ENCODE measurements at places on chromosomes 2 and 18. TPM values are rescaled to one million over a fixed set of nuclear protein-coding genes. Genes with fewer than 3 reads are reported as not detected.

The TOGARAM2 gene
- total RNA-seq, result 1.0 TPM

DNA sequence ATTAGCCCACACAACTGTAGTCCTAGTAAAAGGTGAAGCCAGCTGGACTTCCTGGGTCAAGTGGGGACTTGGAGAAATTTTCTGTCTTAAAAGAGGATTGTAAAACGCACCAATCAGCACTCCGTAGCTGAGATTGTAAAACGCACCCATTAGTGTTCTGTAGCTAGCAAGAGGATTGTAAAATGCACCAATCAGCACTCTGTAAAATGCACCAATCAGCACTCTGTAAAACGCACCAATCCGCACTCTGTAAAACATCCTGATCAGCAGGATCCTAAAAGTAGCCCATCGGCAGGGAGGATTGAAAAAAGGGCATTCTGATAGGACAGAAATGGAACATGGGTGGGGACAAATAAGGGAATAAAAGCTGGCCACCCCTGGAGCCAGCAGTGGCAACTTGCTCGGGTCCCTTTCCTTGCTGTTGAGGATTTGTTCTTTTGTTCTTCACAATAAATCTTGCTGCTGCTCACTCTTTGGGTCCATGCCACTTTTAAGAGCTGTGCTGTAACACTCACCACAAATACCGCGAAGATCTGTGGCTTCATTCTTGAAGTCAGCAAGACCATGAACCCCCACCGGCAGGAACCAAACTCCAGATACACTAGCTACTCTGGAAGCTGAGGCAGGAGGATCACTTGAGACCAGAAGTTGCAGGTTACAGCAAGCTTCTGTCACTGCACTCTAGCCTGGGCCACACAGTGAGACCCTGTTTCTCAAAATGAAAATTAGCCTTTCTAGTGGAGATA lies 102.6 kb downstream of the HS6ST1 start:
- no peak for DNase-seq

DNA sequence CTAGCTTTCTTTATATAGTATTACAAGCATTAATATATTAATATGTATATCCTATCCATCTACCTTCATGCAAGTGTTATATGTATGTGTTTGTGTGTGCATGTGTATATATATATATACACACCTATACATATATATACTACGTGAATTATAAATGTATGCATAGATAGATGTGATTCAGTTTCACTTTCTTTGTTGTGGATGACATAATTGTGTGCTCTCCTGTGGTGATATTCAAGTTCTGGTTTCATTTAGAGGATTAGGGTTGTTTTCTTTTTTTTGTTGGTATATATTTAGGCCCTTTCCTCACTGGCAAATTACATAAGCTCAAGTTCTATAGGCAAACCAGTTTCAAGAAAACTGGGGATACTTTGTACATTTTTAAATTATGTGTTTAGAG lies 225.7 kb upstream of the FANCL start:
- DNase-seq, result no peak

- no peak for DNase-seq
These were observed 6.4 kb downstream of the TRIM54 start for GRCh38 chr2:27288610-27289009.

DNA sequence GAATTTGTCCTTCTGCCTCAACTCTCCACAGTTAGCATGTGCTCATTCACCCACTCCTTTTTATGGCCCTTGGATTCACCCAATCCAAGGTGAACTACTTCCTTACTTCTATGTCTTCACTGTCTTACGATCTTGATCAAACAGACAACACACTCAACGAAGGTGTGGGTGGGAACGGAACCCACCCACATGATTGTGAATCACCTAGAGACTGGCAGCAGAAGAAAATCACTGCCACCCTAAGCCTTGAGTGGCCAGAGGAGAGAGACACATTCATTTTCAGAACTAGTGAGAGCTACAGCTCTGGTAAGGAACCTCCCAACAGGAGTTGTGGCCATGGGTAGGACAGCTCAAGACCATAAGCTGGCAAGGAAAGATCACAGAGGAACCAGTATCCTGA lies 194.3 kb downstream of the PLCL1 start:
- no peak for DNase-seq

The TMEM247 gene
- total RNA-seq, result not detected

The STRADB gene
- 40.5 TPM for total RNA-seq

The ACYP2 gene
- total RNA-seq, result 6.9 TPM

DNA sequence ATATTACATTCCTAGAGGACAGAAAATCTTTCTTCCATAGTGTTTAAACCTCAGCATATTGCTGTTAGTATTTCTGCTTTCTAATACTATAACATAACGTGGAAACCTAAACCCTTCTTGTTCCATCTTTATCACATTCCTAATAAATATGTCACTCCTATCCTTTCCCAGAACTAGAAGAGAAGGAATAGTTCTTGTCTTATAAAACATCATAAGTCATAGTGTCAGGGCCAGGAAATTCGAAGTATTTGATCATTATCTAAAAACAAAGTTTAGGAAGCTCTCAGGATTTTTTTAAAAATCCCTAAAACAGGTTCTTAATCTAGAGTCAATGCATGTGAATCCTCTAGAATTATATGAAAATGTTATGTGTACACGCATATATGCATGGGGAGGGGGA lies 2.0 kb downstream of the NHEJ1 start:
- DNase-seq, result no peak

The ERBB4 gene
- 0.07 TPM for total RNA-seq

DNA sequence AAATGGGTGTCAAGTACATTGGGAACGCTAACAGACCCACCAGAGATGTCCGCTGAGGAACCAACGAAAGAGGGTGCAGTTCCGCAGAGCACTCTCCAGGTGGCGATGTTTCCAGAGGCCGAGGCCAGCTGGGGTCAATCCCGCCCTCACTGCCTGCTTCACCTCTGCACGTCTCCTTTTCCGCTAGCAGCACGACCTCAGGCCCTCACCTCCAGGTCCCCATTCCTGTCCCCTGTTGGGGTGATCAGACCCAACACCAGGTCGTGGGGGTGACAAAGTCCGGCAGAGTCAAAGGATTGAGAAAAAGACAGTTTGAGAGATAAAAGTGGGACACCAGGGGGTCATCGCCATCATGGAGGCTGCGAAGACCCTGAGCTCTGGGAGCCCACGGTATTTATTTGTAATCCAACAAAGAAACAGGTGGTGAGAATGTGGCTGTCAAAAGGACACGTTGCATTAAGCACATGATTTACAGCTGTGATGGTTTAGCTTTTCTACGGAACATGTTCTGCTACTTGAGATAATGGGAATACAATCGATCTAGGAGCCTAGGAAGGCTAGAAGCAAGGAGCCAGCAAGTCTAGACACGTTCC lies 27.3 kb downstream of the ZAP70 start:
- DNase-seq, result peak; percentile 32

DNA sequence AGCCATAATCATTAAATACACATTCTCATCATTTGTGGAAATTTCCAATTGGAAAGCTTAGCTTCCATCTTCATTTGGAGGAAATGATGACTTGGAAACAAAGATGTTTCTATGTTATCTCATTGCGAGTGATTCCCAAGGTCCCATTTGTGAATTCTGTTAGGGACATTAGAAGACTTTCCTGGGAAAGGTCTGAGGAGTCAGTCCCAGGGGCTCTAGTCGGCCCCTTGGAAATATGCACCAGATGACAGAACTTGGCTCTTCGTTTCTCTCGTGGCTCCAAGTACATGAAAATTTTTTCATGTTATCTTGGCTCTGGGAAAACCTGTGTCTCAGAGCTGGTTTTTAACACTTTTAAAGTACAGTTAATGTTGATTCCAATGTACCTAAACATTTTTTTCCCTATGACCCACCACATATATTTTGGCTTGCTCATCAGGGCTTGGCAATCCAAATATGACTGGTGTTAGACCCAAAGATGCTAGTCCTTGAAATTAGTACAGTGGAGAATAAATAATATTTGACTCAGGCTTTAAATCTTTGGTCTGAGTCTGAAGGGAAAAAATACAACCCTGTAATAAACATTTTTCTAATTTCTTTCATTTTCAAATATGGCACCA lies 15.4 kb upstream of the CAVIN2 start:
- peak; percentile 49 for DNase-seq

DNA sequence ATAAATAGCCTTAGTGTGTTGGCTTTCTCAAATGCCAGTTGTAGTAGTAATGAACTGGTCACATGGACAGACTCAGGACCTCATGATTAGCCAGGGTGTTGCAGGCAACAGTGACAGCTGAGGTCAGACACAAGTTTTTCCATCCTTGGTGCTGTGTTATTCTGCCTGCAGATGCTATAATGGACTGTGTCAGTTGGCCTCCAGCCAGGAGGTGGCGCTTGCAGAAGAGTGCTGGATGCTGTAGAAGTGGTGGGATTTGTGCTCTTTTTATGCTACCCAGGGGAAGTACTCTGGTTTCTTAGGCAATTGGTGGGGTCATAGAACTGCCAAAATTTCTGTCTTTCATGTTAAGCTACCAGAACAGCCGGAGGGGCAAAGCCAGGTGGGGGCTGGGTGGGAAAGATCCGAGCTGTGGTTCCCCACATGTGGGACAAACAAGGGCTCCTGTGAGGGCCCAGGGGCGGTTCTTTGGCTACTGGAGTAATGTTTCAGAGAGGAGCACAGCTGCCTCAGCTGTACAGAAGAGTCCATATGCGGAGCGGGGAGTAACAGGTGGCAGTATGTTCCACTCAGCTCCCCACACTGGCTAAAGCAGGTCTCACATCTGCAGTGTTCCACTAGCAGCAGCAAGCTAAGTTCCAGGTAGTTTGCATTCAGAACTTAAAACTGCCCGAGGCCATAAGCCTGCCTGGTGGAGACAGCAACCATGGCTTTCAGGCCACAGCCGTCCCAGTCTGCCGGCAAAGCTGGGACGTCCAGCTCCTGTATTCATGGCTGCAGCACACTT lies 104.4 kb downstream of the GULP1 start:
- no peak for DNase-seq

The GCG gene
- total RNA-seq, result not detected

The IL37 gene
- total RNA-seq, result 3.1 TPM

DNA sequence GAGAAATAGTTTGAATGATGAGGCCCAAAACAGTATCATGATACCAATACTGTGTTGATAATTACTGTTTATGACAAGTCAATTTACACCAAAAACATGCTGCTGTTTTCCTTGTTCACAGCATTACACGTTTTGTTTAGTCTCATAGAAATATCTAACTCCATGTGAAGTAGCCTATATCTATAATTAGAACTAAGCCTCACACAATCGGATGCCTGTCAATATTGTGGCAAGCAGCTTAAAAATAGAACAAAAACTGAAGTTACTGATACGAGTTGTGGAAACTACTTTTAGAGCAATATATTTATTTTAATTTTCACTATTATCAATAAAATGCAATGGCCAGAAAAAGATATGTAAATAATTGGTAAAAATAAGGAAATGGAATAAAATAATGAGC lies 470.8 kb downstream of the ZEB2 start:
- DNase-seq, result no peak

The MTLN gene
- 56.1 TPM for total RNA-seq

The ARMC9 gene
- total RNA-seq, result 51.5 TPM

The FAP gene
- 1.2 TPM for total RNA-seq

GRCh38 chr18:48072428-48073204 lies 142.2 kb upstream of the SMAD2 start:
- no peak for DNase-seq

The DUSP19 gene
- 0.86 TPM for total RNA-seq

The CNGA3 gene
- not detected for total RNA-seq

The CCDC74B gene
- 3.9 TPM for total RNA-seq
